ENCODE measurements at places on chromosomes 1 and 21.

GRCh38 chr1:47031585-47031984 is 8.1 kb downstream of the CYP4X1 start:
- DNase-seq = no peak

GRCh38 chr1:23624440-23624839 is 65.1 kb upstream of the ID3 start:
- DNase-seq = no peak

- no peak for DNase-seq
Measured at GRCh38 chr1:91579658-91580228, 79.1 kb downstream of the CDC7 start.

- DNase-seq = no peak
Measured at GRCh38 chr1:11227106-11228077, 35.0 kb downstream of the MTOR start.

DNA sequence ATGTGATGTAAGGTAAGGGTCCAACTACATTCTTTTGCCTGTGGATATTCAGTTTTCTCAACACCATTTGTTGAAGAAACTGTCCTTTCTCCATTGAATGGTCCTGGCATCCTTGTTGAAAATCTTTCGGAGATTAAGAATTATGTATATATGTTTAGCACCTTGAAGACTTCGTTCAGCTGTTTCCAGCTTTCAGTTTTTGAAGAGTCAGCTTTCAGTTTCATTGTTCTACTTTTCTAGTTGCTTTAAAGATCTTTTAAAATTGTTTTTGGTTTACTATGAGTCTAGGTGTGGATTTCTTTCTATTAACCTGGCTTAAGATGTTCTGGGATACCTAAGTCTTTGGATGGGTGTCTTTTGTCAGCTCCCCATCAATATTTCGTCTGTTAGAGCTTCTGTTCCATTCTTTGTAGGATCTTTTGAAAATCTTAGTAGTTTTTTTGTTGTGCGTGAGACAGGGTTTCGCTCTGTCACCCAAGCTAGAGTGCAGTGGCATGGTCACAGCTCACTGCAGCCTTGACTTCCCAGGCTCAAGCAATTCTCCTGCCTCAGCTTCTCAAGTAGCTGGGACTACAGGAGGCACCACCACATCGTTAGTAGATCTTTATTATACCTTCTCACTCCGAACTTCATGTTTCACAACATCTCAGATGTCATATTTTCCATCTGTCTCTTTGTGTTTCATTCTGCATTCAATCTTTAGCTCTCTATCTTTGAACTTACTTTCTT is 353.5 kb upstream of the B3GALT2 start:
- no peak for DNase-seq

GRCh38 chr21:35825370-35826353 is 234.7 kb downstream of the SETD4 start:
- no peak for DNase-seq

- no peak for DNase-seq
Measured at GRCh38 chr1:216064643-216065042, 358.6 kb downstream of the USH2A start.

- DNase-seq = no peak
Measured at GRCh38 chr1:247530785-247531184, 5.5 kb downstream of the OR2C3 start.

DNA sequence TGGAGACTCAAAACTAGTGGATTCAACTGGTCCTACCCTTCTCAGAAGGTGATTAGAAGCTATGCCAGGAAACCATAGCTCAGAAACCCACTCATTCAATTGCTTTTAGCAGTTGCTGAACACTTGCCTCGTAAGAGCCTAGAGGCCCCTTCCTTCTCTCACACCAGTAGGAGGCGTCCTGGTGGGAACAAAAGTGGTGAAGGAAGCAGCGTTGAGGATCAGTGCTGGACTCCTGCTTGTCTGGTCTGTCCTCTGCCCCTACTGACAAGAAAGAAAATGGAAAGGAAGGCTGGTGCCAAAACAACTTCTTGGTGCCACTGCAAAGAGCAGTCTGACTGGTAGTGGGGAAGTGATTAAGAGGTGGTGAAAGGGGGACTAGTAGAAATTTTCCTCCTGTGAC is 269.7 kb downstream of the LMO4 start:
- no peak for DNase-seq

DNA sequence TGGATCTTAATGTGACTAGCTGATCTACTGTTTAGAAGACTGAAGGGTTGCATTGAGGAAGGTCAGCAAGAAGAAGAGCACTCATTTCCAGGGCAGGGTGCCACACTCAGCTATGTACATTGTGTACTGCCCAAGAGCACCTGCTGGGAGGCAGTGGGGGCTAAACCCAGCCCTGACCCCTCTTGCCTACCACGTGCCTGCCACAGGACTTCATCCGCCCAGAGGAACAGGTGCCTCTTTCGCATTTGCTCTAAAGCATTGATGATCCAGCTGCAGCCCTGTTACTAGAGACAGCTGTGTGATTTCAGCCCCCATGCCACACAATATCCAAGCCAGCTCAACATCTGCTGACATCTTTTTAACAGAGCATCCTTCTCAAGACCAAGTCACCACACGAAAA is 341.8 kb downstream of the LMX1A start:
- DNase-seq = no peak

DNA sequence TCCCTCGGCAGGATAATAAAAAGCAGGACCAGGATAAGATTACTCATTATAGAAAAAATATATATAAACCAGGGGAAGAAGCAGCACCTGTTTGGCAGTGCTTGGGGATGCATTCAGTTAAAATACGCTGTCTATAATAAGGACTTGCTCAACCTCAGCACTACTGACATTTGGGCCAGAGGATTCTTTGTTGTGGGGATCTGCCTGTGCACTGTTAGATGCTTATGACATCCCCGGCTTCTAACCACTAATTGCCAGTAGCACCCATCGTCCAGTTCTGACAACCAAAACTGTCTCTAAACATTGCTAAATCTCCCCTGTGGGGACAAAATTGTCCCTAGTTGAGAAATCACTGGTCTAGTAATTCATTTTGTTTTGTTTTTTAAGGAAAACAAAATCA is 242.1 kb downstream of the SLC45A1 start:
- DNase-seq = no peak

All from NCI-H2081 treated with DMSO at 0.1 percent for 48 hours (cell line).